ENCODE measurements at places on chromosomes 3 and 15.

DNA sequence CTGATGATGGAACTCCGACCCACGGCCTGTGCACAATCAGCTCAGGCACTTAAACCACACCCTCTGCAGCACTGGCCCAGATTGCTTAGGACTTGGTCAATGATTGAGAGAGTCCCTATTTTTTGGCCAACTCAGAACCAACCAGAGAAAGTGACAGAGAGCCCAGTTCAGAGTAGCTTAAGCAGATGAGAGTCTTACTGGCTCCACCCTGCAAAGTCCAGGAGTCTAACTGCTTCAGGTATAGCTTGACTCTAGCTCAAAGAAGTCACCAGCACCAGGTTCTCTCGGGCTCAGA, 20.1 kb downstream of the SLC6A20 start:
- DNase-seq, result no peak

- no peak for DNase-seq
Observed at GRCh38 chr15:78415284-78415683, 22.7 kb upstream of the IREB2 start.

DNA sequence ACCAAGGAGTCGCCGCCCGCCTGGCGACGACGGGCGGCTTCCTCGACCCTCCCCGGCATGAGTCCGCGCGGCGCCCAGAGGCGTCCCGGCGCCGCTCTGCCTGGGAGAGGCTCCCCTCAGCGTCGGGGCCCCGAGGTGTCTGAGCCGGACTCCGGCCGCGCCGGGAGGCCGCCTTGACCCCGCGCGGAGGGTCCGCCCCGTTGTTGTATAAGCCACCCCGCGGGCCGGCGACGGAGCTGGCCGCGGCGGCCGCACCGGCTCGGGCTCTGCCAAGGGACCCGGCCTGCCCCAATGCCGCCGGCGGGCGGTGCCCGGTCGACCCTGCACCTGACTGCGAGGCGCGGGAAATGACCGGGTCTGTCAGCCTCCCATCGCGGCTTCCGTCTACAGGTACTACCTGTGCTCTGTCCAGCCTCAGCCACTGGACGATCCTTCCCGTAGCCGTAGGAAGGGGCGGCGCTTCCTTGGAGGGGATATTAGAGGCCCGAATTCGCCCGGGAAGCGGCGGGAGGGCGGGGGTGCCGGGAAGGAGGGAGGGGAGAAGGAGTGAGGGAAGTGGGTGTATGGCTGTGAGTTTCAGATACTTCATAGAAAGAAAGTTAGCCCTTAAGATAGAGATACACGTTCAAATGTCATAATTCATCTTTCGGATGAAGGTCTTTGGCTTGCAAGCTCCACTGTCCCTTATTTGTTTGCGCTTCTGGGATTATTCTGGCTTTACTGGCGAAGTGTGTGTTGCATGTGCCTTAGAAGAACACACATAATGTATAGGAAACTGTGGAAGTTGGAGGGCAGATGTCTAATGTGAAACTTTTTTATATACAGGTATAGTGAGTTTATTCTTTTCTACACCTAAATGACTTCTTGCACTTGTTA, 620 bp downstream of the ABHD5 start:
- DNase-seq, result peak; percentile 59

GRCh38 chr3:122305818-122306621, 19.0 kb upstream of the CSTA start:
- DNase-seq, result no peak

DNA sequence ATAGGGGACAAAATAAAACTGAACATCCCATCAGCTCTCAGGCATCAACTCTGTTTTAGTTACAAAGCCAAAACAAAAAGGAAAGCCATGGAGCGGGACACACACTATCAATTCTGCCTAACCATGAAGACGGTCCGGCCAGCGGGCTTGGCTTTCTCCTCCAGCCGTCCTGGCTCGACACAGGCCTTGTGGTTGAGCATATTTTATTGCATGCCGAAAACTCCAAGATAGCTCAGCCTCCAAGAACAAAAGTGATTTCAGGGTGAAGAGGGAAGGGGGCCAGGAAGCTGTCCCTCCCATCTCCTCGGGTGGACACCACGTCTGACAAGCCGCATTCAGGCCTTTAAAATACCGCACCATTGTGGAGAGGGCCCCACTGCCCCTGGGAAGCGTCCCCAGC, 31.2 kb downstream of the WNT5A start:
- DNase-seq, result no peak

DNA sequence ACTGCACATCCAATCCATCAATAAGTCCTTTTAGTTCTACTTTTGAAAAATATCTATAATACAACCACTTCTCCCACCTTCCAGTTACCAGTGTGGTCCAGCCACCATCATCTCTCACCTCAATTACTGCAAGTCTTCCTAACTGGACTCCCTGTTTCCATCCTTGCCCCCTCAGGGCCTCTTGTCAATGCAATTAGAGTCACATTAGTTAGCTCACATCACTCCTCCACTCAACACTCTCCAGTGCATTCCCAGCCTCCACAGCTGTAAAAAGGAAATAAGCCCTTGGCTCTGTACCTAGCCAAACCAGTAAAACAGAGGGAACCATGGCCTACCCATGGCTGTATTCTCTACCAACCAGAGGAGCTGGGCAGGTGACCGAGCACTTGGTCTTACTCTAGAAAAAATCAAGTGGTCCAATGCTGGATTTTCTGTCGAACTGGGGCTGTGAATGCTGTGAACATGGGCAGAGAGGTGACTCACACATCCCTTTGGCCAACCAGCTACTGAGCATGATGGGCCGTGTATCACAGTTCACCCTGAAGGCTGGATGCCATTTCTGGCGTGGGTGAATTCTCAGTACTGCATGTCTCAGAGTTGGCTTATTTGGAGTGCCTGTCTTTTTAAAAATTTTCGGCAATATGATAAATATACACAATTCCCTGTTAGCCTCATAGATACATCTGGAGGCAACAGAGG, 62.5 kb upstream of the C15orf61 start:
- DNase-seq, result no peak

- DNase-seq, result no peak
Observed at GRCh38 chr15:82625136-82625535, 22.0 kb downstream of the CPEB1 start.

All from breast epithelium (tissue), 4 donors.